H1 (cell line): ENCODE measurements at places on chromosomes 5 and 9. TPM values are rescaled to one million over a fixed set of nuclear protein-coding genes. Genes with fewer than 3 reads are reported as not detected.

VCAN gene
- total RNA-seq = 393 and 404 TPM in 2 replicates

SLC6A7 gene
- 0.07 TPM in 1 of 2 replicates, not detected in the other for total RNA-seq

TSC1 gene
- total RNA-seq = 39.1 and 46.0 TPM in 2 replicates

GPR151 gene
- total RNA-seq = not detected in 2 replicates

ALDH1A1 gene
- total RNA-seq = 0.82 and 1.1 TPM in 2 replicates

PGM5 gene
- not detected in 2 replicates for total RNA-seq

CARD9 gene
- total RNA-seq = 0.88 and 1.1 TPM in 2 replicates

DNA sequence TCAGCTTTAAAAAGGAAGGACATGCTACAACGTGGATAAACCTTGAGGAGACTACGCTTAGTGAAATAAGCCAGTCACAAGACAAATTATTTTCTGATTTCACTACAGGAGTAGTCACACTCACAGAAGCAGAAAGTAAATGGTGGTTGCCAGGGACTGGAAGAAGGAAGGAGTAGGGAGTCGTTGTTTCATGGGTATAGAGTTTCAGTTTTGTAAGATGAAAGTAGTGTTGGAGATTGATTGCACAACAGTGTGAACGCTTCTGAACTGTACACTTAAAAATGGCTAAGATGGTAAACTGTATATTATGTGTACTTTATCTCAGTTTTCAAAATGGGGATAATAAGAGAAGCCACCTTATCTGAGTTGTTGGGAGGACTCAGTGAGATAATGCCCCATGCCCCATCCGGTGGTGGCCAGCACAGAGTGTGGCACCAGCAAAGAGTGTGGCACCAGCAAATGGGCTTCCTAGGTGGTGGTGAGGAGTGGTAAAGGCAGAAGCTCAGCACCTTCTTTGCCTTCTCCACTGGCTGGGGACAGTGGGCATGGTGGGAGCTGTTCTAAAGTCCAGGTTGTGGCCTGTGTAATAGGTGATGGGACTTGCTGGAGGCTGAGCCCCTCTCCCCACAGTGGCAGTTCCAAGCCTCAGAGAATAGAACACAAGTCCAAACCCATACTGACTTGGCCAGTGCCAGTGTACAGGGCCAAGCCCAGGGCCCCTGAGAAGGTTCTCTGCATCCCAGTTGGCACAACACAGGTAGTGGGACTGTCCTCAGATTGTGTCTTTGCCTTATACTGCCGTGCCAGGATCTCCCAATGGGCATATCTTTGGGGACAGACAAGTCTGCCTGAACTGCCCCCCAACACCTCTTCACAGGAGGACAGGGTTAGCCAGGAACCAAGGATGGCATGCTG, 4.4 kb downstream of the SLC22A4 start:
- no peak overlapping the region for H3K27ac ChIP-seq
- H3K27me3 ChIP-seq = peaks cover 19% of the 10 kb centered on the region
- no peak overlapping the region for H3K4me3 ChIP-seq
- no peaks in the 10 kb centered on the region for H3K36me3 ChIP-seq
- DNase-seq = no peak
- peaks cover 7% of the 10 kb centered on the region for H3K4me1 ChIP-seq

DNA sequence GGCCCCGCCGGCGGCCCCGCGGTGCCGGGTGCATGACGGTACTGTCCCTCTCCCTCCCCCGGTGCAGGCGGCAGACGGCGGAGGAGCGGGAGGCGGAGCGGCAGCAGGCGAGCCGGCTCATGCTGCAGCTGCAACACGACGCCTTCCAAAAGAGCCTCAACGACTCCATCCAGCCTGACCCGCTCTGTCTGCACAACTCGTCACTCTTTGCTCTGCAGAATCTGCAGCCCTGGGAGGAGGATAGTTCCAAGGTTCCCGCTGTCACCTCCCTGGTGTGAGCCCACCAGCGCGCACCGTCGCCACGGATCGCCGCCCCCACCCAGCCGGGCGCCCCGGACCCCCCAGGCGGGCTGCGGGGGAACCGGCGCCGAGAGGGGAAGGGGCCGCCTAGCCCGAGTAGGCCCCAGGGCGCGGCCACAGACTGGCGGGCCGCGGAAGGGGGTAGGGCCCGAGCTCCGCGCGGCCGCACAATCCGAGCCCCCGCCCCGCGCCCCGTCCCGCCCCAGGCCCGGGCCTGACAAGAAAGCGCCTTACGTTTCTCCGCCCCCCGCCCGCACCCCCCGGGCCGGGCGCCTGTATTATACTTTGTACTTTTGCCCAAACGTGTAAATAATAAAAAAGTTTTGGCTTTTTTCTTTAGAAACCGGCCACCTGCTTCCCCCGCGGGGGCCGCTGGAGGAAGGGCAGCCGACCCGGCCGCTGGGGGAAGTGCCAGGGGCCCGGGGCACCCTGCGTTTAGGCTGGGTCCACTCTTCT, 2.5 kb downstream of the TLX3 start:
- peak; percentile 56 for DNase-seq
- no peak overlapping the region for H3K27ac ChIP-seq
- H3K4me3 ChIP-seq = no peak overlapping the region
- no peaks in the 10 kb centered on the region for H3K36me3 ChIP-seq
- H3K4me1 ChIP-seq = peaks cover 42% of the 10 kb centered on the region

DNA sequence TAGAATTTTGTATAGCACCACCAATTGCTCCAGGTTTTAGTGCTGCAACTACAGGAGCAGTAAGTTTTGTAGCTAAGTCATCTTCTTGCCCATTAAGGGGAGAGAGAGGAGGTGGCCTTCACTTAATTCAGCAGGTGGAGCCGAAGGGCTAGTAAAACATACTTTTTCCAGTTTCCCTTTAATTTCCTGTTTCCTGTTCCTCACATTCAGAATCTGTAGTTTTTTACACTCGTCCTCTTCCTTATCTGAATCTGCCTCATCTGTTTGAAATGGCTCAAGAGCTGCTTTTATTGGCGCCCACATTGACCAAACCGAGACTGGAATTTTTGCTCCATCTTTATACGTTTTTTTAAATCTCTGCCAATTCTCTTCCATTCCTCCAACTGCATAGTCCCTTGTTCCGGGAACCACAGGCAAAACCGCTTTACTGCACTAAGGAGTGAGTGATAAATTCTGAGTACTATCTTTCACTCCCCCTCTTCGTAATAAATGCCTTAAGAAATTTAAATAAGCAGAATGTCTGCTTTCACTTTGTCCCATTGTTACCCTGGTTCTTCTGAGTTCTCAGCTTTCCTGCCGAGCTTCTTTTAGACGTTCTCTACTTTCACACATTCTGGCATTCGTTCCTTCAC, 133.9 kb downstream of the DROSHA start:
- no peaks in the 10 kb centered on the region for H3K4me1 ChIP-seq
- no peak for DNase-seq

GRCh38 chr5:57887851-57888621, 405.4 kb upstream of the ACTBL2 start:
- no peaks in the 10 kb centered on the region for H3K27me3 ChIP-seq
- no peaks in the 10 kb centered on the region for H3K36me3 ChIP-seq
- DNase-seq = no peak
- no peaks in the 10 kb centered on the region; the same call in none of the 2 replicates for H3K4me1 ChIP-seq
- H3K27ac ChIP-seq = no peak overlapping the region

DNA sequence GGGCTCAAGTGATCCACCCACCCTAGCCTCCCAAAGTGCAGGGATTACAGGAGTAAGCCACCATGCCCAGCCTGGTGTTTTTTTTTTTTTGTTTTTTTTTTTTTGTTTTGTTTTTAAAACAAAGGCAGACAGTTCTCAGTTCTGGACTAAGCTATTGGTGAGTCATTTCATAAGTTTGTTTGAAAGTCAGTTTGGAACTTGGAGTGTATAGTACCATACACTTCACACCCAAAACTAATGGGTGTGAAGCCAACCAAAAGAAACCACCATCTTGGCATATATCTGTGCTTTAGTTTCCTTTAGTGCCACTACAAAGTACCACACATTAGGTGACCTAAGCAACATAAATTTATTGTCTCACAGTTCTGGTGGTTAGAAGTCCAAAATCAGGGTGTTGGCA, 13.4 kb downstream of the MAST4 start:
- DNase-seq = no peak
- no peaks in the 10 kb centered on the region for H3K4me1 ChIP-seq
- no peaks in the 10 kb centered on the region for H3K27me3 ChIP-seq
- no peak overlapping the region for H3K27ac ChIP-seq
- H3K4me3 ChIP-seq = no peak overlapping the region

- H3K27me3 ChIP-seq = peaks cover 6% of the 10 kb centered on the region; the same call in 1 of the 2 replicates
- DNase-seq = no peak
- H3K4me1 ChIP-seq = peaks cover 8% of the 10 kb centered on the region
- H3K27ac ChIP-seq = no peak overlapping the region
These were observed 75.5 kb downstream of the TSPAN17 start for GRCh38 chr5:176722757-176723156.

DNA sequence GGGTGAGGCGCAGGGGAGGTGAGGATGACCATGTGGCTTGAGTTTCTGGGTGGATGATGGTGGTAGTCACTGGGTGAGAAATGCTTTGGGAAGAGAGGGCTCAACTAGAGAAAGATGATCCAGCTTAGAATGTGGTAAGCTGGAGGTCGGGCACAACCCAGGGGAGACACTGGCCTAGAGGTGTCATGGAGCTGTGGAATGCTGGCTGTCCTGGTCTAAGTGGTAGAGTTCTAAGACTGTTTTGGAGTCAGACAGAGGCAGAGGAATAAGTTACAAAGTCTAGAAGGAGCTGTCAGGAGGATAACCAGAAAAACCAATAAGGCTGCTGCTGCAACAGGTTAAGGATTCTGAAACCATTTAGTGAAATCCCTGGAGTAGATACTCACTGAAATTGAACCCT, 19.2 kb upstream of the ACSL6 start:
- no peaks in the 10 kb centered on the region for H3K27me3 ChIP-seq
- no peaks in the 10 kb centered on the region for H3K4me1 ChIP-seq

GRCh38 chr5:37721447-37721871, 118.4 kb downstream of the GDNF start:
- H3K27me3 ChIP-seq = no peaks in the 10 kb centered on the region
- peaks cover 4% of the 10 kb centered on the region for H3K4me1 ChIP-seq
- no peak overlapping the region; the same call in 1 of the 2 replicates for H3K27ac ChIP-seq
- no peak overlapping the region for H3K4me3 ChIP-seq
- DNase-seq = no peak
- no peaks in the 10 kb centered on the region for H3K36me3 ChIP-seq

DNA sequence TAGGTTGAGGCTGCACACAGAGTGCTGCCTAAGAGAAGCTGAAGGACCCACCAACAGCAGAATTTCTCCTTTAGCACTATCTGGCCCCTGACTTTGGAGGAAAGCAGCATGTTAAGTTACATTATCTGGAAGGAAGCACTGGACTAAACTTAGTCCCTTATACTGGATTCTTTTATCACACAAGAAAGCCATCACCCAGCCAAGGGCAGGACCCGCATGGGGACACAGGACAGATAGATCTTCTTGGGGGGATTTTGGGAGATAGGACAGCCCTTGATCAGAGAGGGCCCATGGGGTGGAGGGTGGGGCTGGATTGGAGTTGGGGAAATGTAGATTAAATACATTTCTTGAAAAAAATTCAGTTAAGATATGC, 14.4 kb downstream of the ANKRD33B start:
- H3K27ac ChIP-seq = no peak overlapping the region
- H3K4me1 ChIP-seq = peaks cover 4% of the 10 kb centered on the region; the same call in 1 of the 2 replicates
- no peaks in the 10 kb centered on the region for H3K36me3 ChIP-seq
- H3K4me3 ChIP-seq = no peak overlapping the region
- DNase-seq = no peak
- no peaks in the 10 kb centered on the region for H3K27me3 ChIP-seq

DNA sequence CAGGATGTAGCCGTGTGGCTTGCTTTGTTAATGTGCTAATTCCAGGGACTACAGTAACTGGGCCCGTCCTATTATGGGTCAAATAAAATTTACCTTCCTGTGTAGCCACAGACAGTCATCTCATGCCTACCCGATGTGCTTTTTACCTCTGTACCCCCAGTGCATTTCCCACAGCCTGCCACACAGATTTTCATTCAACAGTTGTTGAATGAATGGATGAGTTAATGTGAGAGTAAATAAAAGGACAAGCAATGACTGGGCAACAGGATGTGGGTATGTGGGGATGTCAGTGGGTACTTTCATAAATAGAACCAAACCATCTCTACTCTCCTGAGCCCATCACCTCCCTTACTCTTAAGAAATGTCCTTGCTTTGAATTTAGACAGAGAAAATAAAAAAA, 441.2 kb upstream of the ZNF462 start:
- H3K27ac ChIP-seq = no peak overlapping the region
- DNase-seq = no peak
- no peaks in the 10 kb centered on the region for H3K27me3 ChIP-seq
- no peak overlapping the region for H3K4me3 ChIP-seq
- H3K36me3 ChIP-seq = no peaks in the 10 kb centered on the region
- no peaks in the 10 kb centered on the region for H3K4me1 ChIP-seq

DNA sequence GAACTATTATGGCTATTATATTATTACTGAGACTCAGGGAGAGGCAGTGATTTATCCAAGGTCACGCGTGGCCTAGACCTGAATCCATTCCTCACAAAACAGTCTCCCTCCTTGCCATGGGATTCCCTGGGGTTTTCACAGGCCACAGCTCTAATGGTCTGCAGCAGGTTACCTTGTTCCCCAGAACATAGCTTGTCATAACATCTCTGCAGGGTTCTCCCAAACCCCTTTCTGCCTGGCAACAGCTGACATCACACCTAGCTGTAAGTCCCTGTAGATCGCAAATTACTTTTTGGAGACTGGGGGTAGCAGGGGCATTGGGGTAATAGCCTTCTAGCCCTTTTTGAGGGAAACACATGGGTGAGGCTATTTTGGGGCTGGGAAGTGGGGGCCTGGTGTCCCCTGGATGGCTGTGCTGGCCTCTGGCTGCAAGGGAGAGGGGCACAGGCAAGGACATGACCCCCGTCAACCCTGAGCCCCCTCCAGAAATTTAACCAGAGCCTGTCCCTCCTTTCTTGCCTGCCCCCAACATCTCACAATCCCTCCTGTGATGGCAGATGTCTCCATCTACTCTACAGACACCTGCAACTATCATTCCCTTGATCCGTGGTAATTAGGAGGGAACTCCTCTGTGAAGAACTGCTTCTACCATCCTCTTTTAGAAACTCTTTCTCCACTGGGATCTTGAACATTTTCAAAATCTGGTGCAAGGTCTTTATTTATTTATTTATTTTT, 1.3 kb downstream of the CD74 start:
- peaks cover 27% of the 10 kb centered on the region for H3K4me1 ChIP-seq
- no peaks in the 10 kb centered on the region for H3K36me3 ChIP-seq
- H3K4me3 ChIP-seq = no peak overlapping the region

DNA sequence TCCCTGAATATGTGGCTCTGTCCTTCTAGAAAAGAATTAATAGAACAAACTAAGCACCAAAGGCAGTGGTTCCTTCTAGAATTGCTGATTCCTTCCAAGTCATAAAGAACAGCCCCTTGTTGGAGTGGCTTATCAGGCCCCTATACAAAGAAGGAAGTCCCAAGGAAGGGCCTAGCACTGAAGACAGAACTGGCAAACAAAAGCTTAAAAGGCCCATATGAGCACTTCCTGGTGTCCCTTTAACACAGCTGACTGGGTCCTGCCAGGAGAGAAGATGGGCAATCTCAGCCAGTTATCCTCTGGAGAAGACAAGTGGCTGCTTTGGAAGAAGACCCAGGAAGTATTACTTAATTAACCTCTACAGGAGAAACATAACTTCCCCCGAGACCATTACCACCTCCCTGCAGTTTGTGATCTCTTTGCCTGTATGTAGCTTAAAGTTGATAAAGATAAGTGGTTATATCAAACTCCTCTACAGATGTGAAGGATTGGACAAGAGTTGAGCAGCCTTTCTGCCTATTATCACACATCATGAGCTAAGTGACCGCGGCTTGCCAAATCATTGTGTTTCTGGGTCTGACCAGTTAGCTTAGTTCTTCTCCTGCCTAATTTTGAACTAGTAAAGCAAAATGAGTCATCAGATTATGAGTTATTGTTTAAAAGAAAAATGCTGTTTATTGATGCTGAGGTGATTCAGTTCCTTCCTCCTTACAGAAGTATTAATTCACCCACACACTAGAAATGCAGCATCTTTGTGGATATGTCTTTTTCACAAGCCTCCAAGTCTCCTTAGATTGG, 13.3 kb upstream of the STING1 start:
- H3K27ac ChIP-seq = no peak overlapping the region
- no peak overlapping the region for H3K4me3 ChIP-seq
- no peak for DNase-seq
- H3K27me3 ChIP-seq = no peaks in the 10 kb centered on the region
- H3K36me3 ChIP-seq = no peaks in the 10 kb centered on the region
